ENCODE measurements at places on chromosomes 7 and 10.

DNA sequence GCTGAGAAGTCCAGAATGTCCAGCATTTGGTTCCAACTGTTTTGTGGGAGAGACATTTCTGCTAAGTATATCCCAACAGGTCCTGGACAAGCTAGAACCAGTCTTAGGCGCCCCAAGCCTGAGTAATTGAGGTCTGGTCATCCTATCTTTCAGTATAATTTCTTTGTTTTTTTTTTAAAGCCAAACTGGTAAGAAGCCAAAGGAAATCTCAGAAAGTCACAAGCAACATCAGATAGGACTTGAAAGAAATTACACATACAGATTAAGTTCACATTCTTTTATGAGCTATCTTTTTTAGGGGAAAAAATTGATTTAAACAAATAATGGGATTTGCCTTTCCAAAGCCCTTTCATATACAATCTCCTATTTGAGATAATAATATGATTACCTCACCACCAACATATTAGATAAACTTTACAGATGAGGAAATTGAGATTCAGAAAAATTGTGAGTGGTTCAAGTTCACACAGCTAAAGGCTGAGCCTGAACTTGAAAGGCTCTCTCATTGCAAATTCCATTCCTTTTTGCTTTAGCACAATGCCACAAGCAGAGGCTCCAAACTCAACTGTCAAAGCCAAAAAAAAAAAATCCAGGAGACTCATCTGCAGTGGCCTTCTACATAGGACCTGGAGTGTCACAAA is 15.0 kb downstream of the PDLIM1 start:
- DNase-seq, result no peak

DNA sequence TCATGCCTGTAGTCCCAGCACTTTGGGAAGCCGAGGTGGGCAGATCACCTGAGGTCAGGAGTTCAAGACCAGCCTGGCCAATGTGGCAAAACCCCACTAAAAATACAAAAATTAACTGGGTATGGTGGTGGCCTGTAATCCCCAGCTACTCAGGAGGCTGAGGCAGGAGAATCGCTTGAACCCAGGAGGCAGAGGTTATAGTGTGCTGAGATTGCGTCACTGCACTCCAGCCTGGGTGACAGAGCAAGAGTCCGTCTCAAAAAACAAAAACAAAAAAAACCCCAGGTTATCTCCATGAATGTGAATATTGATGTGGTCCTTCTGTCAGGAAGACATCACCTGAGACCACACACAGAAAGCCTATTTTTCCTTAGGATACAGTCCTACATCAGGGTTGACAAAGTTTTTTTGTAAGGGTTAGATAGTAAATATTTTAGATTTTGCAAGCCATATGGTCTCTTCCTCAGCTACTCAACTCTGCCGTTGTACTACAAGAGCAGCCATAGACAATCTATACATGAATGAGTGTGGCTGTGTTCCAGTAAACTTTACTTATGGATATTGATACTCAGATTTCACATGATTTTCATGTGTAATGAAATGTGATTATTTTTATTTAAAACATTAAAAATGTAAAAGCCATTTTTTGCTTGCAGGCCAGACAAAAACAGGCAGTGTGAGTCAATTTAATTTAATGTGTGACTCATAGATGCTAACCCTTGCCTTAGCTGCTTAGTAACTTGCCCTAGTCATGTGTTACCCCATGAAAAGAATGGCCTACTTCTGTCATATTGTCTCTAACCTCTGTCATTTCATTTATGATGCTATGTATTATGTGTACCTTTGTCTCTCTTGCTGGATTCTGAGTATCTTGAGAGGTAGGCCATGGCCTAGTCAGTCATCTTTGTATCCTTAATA is 78.1 kb downstream of the TPST1 start:
- no peak for DNase-seq

- no peak for DNase-seq
These were observed 63.6 kb downstream of the CUBN start for GRCh38 chr10:17066000-17066399.

DNA sequence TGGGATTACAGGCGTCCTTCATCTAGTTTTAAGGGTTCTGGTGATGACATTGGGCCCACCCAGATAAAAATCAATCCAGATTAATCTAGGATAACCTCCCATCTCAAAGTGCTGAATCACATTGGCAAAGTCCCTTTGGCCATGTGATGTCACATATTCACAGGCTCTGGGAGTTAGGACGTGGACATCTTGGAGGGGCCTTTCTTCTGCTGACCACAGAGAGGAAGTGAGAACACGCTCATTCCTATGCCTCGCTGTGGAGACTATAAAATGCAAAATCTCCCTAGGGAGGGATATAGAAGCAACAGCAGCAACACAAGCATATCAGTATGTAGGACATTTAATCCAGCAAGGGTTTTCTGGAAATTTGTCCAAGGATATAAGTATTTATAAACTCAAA is 266.0 kb upstream of the PITRM1 start:
- no peak for DNase-seq

Measured in activated CD4-positive, alpha-beta T cell treated with anti-CD3 and anti-CD28 coated beads, Interleukin-2, Interleukin-6, amounts not matched to agents 100 ng/mL and 50 ng/mL, durations not matched to agents 16 hours and 8 hours (primary cell).